Motor neuron (in vitro differentiated cells): ENCODE measurements at places on chromosomes 3 and 15. TPM values are rescaled to one million over a fixed set of nuclear protein-coding genes. Genes with fewer than 3 reads are reported as not detected.

The KLHL18 gene
- total RNA-seq, result 18.1 and 20.0 TPM in 2 replicates

The ZNF774 gene
- 3.6 and 8.7 TPM in 2 replicates for total RNA-seq

The CHST13 gene
- 1.1 and 1.6 TPM in 2 replicates for total RNA-seq

The HYAL1 gene
- 0.76 and 1.1 TPM in 2 replicates for total RNA-seq

The CPLX3 gene
- total RNA-seq, result 0.11 and 0.19 TPM in 2 replicates

The VEPH1 gene
- 6.8 and 6.9 TPM in 2 replicates for total RNA-seq

The ZNF660 gene
- total RNA-seq, result 7.3 and 11.3 TPM in 2 replicates
